Naive thymus-derived CD8-positive, alpha-beta T cell (primary cell): ENCODE measurements at places on chromosomes 2 and 18. TPM values are rescaled to one million over a fixed set of nuclear protein-coding genes. Genes with fewer than 3 reads are reported as not detected.

- no peak for DNase-seq
Observed at GRCh38 chr2:221502270-221503010, 69.7 kb downstream of the EPHA4 start.

TLX2 gene
- not detected for total RNA-seq

GKN1 gene
- total RNA-seq = not detected

REG1B gene
- not detected for total RNA-seq

RGPD3 gene
- total RNA-seq = not detected

LRRTM1 gene
- not detected for total RNA-seq
